Skeletal muscle tissue (tissue), 5 donors: ENCODE measurements at places on chromosomes 6 and 20. TPM values are rescaled to one million over a fixed set of nuclear protein-coding genes. Genes with fewer than 3 reads are reported as not detected.

The SLC35F1 gene
- total RNA-seq: 3.1 TPM

The SALL4 gene
- 0.52 TPM for total RNA-seq

The RAD21L1 gene
- total RNA-seq: not detected

The MUCL3 gene
- total RNA-seq: not detected

The BPIFB2 gene
- total RNA-seq: not detected

The PBOV1 gene
- not detected for total RNA-seq

The SAMD10 gene
- 1.0 TPM for total RNA-seq

The POPDC3 gene
- total RNA-seq: 52.2 TPM

The ATP9A gene
- total RNA-seq: 56.4 TPM

The HS3ST5 gene
- total RNA-seq: under 0.01 TPM

The WFDC12 gene
- not detected for total RNA-seq

The CCDC170 gene
- 1.0 TPM for total RNA-seq

The GNMT gene
- total RNA-seq: not detected

The NPEPL1 gene
- total RNA-seq: 20.9 TPM

The HTR1E gene
- not detected for total RNA-seq

The MAP3K5 gene
- 6.8 TPM for total RNA-seq

The BANF2 gene
- not detected for total RNA-seq

The CLPSL1 gene
- total RNA-seq: not detected

The TPBG gene
- total RNA-seq: 6.3 TPM

The HUS1B gene
- 1.0 TPM for total RNA-seq
